ENCODE measurements at places on chromosomes 12 and 14.

DNA sequence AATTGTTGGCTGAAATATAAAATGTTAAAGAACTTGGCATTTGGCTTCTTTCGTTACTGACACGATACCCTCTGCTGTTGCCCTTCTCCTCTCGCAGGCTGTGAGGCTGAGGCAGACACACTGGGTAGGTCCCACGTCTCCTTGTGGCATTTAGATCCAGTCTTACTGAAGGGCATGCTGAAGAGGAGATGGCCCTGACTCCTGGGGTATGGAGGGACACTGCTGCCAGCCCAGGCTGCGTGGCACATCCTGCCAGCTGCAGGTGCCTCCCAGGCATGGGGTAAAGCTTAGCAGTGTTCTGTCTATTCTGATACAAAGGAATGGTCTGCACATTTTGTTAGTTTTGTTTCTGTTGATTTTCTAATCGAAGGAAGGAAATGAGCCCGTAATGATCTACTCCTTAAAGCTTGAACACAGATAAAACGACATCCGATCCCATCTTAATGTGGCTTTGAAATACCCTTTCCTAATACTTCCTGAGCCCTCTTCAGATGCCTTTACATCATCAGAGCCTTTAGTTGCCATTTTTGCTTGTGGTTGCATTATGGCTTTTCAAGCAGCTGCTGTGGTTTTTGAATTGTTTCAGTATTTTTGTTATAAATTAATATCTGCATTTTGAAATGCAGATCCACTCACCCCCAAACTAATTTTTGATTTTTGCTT is 61.1 kb downstream of the WDR20 start:
- DNase-seq, result no peak

DNA sequence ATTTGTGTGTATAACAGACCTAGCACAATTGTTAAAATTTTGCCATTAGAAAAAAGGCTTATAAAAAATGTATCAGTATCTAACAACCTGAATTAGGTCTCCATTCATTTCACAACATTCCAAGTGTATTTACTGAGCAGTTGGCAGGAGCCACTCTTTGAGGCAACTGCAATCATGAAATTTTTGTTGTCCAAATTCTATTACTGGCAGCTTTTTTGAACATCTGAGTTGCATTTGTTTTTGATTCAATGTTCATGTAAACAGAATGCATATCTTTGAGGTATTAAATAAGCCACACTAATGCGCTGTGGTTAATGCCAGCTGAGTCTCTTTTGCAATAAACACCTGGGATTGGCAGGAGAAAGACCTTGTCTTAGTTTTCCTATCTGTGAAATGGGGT is 8.7 kb downstream of the KITLG start:
- no peak for DNase-seq

DNA sequence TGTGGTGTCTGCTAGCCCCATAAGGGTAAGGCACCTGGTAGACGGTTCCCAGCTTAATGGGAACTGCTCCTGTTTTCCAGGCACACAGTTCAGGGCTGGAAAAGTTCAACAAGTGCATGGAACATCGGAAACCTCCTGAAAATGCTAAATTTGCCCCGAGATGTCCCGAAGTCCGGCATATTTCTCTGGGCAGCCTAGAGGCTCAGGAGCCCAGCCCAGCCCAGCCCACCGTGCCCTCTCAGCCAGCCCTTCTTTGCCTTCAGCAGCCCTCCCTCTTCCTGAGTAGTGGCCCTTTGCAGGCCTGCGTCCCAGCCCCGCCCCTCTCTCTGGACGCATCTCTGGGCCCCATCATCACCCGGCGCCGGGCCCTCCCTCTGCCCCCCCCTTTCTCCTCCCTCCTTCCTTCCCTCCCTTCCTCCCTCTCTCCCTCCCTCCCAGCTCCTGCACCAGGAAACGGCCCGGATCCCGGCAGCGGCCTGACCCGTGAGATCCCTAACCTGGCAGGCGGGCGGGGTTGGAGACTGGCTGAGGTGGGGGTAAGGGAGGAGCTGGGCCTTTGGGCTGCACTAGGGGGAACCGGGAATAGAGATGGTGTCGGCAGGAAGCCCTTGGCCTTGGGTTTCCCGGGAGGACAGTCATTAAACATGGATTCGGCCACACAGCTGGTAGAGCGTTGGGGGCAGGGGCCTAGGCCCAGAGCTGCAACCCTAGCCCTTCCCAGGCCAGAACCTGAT is at the start of gene BCL2L2:
Gene BCL2L2 (plus strand): TSS at position 422 of the 734 bp plus-strand sequence. CDS start 935 bp downstream, outside the sequence.
- DNase-seq, result peak; percentile 96

GRCh38 chr12:77682488-77682887 is 148.2 kb upstream of the NAV3 start:
- DNase-seq, result no peak

- DNase-seq, result no peak
These were observed 71.1 kb downstream of the AVPR1A start for GRCh38 chr12:63079791-63080502.

- DNase-seq, result peak; percentile 84
These were observed 768 bp downstream of the CEP170B start for GRCh38 chr14:104865631-104866441.

- DNase-seq, result no peak
These were observed 227.5 kb upstream of the LRIG3 start for GRCh38 chr12:59147791-59148190.

DNA sequence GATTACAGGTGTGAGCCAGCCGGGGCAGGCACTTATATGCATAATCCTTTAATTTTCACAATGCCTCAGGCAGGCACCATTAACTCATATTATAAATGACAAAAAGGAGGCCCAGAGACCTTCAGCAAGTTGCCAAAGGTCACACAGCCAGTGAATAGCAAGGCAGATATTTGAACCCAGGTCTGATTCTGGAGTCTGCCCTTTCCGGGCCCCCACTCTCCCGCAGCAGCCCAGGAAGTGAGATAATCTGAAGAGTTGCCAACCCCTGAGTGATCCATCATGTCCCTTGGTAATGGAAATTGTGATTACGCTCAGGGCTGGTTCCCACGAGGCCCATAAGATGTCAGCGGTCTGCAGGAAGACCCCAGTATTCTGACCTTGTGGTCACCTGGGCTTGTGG is 95.3 kb upstream of the MED13L start:
- no peak for DNase-seq

DNA sequence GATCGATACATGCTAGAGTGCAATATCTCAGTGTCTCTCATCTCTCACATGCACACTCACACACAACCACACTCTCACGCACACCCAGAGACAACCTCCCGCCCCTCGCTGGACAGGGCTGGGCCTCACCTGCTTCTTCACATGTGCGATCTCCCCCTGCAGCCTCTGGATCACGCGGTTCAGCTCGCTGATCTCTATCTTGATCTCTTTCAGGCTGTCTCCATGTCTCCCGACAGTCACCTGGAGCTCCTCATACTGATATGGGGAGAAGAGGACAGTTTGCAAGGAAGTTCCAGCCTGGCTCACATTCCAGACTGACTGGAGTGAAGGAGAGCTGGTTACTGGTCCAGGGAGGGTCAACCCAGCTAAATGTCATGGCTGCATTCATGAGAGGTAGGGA is 4.4 kb downstream of the KRT2 start:
- DNase-seq, result peak; percentile 52

- DNase-seq, result no peak
These were observed 7.5 kb downstream of the TBK1 start for GRCh38 chr12:64459394-64459891.

DNA sequence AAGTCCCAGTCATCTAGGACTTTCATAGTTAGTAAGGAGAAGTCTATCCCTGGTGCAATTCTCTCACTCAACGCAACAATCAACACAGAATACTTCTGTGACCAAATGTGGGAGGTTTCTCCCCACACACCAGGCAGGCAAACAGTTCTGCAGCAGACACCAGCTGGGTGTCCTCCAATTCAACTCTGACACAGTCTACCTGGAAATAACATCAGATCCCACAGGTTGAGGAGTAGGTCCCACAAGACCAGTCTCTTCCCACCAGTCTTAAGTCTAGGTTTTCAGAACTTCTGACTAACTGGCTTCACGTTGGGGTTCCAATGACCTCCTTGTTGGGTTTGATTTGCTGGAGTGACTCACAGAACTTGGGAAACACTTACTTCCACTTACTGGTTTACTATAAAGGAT is 14.8 kb downstream of the ACOT6 start:
- DNase-seq, result no peak

DNA sequence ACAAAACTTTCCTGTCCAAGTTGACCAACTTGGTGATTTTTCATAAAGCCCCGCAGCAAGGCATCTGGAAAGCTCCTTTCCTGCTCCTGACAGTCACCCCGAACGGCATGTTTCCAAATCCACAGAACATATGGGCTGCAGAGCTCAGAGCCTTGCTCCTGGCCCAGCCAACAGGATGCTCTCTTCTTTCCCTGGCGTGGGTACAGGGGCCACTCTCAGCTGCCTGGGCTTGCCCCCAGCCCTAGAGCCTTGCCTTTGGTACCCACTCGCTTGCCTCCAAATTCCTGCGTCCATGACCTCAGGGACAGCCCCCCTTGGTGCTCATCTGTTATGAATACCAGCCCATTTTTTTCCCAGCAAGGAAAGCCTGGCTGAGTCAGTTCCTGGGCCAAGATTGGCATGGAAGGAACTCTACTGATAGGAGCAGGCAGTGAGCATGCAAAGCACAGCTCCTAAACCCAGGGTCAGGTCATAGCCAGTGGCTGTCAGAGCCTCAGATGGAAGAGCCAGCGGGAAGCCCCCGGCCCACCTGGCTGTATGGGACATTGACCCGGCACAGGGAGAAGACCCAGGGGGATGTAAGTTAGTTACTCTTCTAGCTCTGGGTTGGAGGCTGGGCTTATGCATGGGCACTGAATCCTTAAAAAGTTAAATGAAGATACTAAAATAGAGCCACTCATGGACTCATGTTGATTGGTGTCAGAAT is 105.3 kb upstream of the RTL1 start:
- DNase-seq, result peak; percentile 57

DNA sequence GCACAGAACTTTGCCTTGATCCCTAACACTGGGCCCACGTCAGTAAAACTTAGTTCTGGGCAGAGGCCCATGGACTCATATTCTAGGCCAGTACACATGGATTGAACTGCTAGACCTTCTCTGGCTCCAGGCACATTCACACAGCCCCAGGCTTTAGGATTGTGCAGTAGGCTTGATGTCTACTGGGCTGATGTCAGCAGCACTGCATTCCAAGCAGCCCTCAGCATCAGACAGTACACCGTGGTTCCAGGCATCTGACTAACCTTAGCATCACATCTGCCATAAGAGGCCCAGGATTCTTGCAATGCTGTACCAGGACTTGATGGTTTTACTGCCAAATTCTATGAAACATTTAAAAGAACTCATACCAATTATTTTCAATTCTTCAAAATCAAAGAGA is 301.9 kb downstream of the CCER1 start:
- no peak for DNase-seq

DNA sequence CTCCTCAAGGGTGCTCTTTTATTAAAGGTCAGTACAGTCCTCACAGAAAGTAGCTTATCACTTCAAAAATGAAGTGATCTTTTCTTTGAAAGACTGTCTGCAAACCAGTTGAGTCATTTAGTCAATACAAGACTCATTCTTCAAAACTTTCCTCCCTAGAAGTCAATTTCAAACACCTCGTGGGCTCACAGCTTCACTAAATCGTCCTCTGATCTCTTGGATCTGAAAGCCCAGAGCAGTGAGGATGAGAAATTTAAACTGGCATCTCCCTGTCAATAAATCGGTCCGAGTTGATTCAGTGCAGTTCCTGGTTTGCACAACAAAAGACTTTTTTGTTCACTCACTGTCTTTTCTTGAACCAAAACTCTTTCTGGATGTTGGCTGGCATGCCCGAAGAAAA is 44.5 kb downstream of the NUAK1 start:
- DNase-seq, result no peak

GRCh38 chr12:3124917-3125316 is 47.7 kb downstream of the TSPAN9 start:
- no peak for DNase-seq

DNA sequence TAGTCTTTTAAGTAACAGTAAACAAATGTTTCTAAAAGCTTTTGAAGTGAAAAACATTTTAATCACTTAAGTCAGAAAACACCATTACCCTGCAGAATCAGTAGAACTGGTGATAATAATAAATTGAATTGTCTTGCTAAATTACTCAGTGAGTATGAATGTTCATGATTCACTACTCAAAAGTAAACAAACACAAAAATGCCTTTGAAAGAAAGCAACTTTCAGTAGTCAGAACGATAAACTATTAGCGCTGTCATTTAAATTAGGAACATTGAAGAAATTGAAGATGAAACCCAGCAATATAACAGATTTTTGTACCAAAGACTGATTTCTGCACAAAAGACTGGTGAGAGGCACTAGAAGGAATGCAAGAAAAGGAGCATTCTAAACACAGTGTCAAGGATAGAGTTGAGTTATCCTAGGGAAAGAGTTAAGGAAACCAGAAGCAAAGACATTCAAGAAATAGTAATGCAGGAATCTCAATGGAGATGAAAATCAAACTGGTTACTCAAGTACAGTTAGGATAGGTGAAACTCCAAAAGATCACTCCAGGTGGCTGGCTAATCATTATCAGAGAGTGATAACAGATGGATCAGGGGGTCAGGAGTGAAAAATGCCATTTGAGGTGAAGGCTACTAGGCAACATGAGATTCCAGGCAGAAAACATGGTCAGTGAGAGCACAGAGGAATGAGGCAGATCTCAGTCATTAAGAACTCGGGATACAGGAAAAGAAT is 77.4 kb upstream of the ALG10 start:
- DNase-seq, result no peak

DNA sequence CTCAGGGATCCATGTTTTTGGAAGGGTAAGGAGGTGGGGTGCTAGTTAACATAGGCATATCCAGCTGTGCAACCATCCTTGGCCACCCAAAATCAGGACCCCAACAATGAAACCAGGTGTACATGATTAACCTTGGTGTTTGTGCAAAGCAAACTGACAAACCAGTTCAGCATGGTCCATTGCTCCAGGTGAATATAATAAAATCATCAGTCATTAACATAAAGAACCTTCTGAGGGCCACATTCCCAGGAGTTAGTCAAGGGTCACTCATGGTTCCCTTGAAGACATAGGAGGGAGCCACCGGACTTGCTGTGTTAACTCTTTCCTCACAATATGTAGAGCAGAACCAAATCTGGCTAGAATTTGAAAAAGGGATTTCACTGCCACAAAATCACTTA is 17.8 kb downstream of the SLC38A2 start:
- DNase-seq, result no peak

- DNase-seq, result no peak
These were observed 133.2 kb downstream of the ANO4 start for GRCh38 chr12:100927826-100928225.

DNA sequence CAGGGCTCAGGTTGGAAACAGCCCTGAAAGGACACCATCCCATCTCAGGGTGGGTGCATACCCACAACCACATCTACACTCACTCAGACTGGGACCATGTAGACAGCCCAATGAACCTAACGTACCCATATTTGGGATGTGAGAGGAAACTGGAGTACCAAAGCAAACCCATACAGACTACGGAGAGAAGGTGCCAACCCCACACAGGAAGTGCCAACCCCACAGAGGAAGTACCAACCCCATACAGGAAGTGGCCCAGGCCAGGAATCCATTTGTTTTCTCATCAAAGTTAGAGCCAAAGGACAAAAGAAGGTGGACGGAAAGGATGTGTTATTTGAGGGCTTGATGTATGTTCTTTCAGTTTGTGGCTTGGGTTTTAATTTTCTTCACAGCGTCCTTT is 19.5 kb upstream of the SPIC start:
- DNase-seq, result no peak

Measured in coronary artery (tissue), 2 donors.